Naive thymus-derived CD8-positive, alpha-beta T cell (primary cell): ENCODE measurements at places on chromosomes 3 and 15. TPM values are rescaled to one million over a fixed set of nuclear protein-coding genes. Genes with fewer than 3 reads are reported as not detected.

VIPR1 gene
- polyA plus RNA-seq: 40.3 TPM

VILL gene
- polyA plus RNA-seq: 21.6 TPM

UROC1 gene
- 0.21 TPM for polyA plus RNA-seq

GRCh38 chr3:73029321-73029796 is 32.1 kb upstream of the EBLN2 start:
- DNase-seq: no peak

DNA sequence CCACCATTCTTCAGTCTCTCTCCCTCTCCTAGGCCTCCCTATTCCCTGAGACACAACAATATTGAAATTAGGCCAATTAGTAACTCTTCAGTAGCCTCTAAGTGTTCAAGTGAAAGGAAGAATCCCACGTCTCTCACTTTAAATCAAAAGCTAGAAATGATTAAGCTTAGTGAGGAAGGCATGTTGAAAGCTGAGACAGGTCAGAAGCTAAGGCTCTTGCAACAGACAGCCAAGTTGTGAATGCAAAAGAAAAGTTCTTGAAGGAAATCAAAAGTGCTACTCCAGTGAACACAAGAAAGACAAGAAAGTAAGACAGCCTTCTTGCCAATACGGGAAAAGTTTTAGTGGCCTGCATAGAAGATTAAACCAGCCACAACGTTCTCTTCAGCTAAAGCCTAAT is 41.3 kb downstream of the PPM1L start:
- DNase-seq: no peak

DNA sequence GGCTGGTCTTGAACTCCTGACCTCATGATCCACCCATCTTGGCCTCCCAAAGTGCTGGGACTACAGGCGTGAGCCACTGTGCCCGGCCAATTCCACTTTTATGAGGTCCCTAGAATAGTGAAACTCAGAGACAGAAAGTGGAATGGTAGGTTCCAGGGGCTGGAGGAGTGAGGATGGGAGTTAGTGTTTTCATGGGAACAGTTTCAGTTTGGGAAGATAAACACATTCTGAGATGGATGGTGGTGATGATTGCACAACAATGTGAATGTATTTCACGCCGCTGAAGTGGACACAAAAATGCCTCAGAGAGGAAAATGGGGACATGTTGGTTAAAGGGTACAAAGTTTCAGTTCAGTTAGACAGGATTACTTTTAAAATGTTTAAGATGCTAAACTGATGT is 22.5 kb upstream of the HDAC11 start:
- DNase-seq: no peak

- no peak for DNase-seq
These were observed 142.2 kb downstream of the ALDH1A2 start for GRCh38 chr15:57923306-57923705.

GRCh38 chr3:65146179-65146578 is 458.4 kb upstream of the ADAMTS9 start:
- no peak for DNase-seq

DNA sequence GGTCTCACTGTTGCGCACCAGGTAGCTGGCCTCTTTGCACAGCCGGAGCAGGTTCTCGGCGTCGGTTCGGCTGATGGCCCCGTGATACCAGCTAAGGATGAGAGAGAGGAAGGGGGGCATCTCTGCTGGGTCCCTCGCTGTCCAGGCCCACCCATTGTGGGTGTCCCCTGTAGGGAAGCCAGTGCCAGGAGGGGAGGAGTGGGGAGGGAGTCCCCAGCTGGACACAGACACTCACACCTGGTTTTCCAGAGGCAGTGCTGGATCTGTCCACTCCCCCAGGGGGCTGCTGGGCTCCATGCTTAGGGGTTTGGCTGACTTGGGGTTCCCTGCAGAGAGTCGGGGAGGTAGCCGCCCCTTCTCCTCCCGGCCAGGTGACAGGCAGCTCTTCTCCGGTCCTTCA is 15.9 kb downstream of the SHF start:
- no peak for DNase-seq

- DNase-seq: no peak
These were observed 197.6 kb downstream of the MINAR1 start for GRCh38 chr15:79629687-79630086.

DNA sequence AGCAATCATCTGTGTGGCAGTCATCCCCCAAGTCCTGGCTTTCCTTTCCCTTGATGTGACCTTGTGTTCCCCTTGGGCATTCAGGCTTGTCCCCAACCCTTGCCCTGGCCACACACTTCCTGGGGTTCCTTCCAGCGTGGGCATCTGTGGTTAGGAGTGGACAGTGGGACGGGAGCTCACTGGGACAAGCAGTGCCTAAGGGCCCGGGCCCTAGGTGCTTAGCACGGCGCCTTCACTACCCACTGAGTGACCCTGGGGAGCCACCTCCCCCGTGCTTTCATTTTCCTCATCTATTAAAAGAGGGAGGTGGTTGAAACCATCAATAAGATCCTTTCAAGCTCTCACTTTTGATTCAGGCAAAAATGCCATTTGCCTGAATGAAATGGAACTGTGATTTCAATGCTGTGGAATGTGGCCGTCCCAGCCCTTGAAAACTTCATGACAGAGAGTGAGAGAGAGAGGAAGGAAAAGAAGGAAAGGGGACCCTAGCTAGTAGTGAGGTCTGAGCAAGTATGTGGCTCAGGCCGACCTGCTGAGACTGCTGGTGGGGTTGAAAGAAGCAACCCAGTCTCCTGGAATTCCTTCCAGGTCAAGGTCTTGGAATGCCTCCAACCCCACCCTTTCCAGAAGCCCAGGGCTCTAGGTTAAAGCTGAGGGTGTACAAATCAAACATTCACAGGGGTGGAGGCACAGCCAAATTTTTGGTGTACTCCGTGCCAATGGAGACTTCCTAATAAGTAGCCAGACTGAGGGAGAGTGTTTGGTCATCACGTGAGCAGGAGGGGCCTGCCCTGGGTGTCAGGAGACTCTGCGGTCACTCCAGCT is 302.9 kb downstream of the TLE3 start:
- no peak for DNase-seq

- no peak for DNase-seq
These were observed 138.5 kb downstream of the NECTIN3 start for GRCh38 chr3:111210003-111210711.

DNA sequence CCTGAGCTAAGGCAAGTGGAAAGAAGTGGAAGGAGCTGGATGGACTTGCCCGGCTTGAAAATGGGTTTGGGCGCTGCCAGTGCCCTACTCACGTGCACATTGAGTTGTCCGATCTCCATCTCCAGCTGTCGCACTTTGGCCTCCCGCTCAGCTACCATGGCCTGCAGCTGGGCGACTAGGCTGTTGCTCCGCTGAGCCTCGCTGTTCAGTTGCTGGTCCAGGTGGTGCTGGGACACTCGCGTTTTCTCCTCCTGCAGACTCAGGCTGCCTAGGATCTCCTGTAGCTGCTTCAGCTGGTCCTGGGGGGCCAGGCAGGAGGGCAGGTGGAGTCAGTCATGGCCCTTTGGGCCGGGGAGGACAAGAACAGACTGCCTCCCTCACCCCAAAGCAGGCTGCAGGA is 33.0 kb upstream of the HHATL start:
- DNase-seq: no peak

DNA sequence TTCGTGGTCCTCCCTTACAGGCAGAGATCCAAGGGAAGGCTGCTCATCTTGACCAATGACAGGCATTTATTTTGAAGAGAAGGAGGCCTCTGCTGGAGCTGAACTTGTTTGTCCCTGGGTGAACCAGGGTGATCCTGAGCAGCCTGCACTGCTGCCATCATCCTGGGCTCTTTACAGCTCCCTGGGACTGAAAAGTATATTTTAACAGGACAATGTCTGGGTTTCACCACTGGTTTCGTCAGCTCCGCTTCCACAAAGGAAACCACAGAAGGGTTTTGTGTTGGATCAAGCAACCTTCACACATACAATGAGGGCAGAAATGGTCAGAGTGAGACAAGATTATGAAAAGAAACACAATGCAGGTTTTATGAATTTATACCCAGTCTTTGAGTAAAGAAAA is 400.7 kb upstream of the TPM1 start:
- no peak for DNase-seq
